ENCODE measurements at places on chromosomes 13 and 19.

GRCh38 chr13:97030705-97031452, 36.6 kb upstream of the OXGR1 start:
- DNase-seq: peak; percentile 51

- DNase-seq: no peak
Measured at GRCh38 chr13:78650717-78651083, 8.3 kb downstream of the OBI1 start.

GRCh38 chr13:108093616-108094015, 121.7 kb downstream of the LIG4 start:
- no peak for DNase-seq

- DNase-seq: no peak
Measured at GRCh38 chr13:81381560-81381959, 1040.6 kb upstream of the SPRY2 start.

DNA sequence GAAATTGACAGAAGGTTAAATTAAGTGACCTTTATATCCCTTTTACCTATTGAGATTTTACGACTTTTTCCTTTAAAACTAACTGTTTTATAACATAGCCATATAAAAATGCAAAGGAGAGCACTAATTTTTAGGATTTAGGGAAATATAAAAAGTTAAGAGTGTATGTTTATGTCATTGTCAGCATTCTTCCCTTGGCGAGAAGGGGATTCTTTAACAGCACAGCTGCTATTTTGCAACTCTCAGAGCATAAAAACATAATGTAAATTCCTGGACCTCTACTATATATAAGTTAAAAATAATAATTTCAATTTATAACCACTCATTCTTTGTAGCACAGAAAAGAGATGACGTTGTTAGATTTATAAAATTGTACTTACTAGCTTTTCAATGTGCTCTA, 363.2 kb downstream of the DACH1 start:
- DNase-seq: no peak

DNA sequence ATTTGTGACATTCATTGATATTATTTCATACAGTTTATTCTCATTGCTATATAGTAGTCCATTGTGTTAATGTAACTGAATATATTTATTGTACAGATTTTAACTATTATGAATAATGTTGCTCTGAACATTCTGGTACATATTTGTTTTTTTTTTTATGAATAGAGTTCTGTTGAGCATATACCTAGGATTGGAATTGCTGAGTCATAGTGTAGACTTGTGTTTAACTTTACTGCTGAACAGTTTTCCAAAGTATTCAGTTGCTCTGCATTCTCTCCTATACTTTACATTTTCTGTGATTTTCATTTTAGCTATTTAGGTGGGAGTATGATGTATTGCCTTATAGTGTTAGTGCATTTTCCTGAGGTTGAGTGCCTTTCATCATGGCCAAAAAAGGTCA, 97.5 kb downstream of the MAB21L1 start:
- peak; percentile 3 for DNase-seq

DNA sequence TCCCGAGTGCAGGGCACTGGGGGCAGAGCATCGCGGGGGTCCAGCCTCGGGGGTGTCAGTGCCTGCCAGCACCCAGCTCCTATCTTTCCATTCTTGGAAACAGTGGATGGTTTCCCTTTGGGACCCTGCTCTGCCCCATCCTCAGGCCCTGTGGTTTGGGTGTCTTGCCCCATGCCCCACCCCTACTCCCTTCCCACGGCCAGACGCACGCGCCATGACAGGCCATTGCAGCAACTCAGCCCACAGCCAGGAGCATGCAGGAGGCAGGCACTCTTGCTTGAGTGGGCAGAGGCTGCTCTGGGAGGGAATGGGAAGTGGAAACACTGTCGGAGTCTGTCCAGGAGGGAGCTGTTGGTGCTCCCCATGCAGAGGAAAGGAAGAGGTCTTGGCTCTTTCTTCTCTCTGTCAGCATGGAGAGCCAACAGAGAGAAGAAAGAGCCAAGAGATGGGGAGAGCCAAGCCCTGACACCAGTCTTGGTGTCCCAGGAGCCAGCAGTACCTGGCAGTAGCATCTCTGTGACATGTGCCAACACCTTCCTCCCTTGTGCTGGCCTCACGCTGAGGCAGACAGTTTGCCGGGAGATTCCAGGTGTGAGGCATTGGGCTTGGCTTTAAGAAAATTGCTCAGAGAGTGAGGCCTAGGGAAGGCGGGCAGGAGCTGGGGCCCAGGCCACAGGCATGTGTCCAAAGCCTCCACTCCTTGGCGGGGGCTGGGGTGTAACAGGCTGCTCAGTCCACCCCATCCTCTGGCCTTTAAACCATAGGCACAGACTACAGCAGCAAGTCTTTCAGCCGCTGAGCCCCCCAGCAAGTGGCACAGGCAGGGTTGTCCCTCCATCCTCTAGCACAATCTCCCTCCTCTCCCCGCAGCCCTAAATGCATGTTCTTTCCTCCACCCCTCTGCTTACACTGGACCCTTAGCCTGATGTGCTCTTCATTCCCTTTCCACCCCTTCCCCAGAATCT, 86.7 kb upstream of the UQCRFS1 start:
- no peak for DNase-seq

DNA sequence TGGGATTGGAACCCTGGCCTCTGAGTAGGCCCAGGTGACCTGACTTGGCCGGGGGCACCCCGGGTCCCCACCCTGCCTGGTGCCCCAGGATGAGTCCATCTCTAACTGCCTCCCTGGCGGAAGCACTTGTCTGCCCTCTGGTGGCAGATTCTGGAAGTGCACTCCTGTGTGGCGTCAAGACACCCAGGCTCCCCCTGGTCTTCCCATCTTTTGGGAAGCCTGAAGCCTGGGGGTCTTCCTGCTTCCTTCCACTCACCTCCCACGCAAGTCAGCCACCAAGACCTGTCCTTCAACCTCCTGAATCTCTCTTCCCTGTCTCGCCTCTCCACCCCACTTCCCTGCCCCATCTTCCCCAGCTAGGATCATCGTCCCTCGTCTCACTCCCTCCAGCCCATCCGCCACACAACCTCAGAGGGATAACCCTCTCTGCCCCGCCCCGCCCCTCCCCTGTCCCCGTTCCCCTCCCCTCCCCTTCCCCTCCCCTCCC, 7.4 kb downstream of the RABAC1 start:
- DNase-seq: peak; percentile 73

GRCh38 chr19:13260883-13261653, 110.9 kb downstream of the IER2 start:
- peak; percentile 89 for DNase-seq

DNA sequence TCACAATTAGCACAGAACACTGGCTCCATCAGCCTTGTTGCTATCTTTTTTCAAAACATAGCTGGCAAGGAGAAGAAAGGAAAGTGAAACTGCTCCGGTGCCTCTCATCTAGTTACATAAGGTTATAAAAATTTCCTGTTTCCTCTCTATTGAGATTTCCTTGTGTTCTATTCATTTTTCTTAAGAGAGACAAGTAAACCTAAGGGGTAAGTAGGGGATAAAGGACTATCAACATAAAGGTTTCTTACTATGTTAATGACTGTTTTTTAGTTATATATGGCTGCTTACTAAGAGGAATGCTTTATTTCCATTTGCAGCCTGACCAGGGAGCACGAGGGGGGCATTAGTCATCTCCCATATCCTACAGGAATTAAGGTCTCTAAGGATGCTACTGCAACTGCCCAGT, 73.2 kb upstream of the MLNR start:
- DNase-seq: peak; percentile 74

DNA sequence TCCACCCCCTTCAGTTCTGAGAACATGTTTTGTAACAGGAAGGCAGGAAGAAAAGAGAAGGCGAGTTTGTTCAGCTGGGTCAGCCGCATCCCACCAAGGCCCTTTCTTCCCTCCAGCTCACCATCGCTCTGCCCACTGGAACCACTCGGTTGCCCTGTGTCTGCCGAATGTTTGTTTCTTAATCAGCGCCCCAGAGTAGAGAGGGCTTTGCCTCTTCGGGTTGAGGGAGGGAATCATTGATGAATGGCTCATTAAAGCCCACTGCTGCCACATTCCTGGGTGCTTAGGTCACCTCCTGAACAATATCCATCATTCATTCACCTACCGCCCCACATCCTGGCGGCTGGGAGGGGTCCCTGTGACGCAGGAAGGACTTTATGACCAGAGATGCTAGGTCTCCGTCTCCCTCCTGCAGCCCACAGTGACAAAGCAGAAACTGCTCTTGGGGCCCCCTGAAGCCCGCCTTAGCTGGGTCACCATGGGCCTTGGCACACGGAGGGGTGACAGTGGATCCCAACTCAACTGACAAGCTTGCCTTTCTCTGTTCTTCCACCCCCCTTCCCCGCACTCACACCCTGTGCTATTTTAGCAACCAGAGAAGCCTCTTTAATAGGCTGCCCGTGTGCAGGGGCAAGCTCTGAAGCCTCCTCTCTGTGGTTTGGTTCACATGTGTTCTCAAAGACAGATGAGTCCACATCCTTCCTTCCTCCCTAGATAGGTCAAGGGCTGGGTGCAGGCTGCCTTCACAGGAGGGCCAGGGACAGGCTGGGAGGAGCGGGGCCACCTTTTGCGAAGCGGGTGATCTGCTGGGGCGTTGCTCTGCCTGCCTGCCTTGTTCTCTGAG, 46.2 kb downstream of the ACTN4 start:
- peak; percentile 90 for DNase-seq

GRCh38 chr19:33819506-33819879, 22.8 kb downstream of the KCTD15 start:
- DNase-seq: no peak

DNA sequence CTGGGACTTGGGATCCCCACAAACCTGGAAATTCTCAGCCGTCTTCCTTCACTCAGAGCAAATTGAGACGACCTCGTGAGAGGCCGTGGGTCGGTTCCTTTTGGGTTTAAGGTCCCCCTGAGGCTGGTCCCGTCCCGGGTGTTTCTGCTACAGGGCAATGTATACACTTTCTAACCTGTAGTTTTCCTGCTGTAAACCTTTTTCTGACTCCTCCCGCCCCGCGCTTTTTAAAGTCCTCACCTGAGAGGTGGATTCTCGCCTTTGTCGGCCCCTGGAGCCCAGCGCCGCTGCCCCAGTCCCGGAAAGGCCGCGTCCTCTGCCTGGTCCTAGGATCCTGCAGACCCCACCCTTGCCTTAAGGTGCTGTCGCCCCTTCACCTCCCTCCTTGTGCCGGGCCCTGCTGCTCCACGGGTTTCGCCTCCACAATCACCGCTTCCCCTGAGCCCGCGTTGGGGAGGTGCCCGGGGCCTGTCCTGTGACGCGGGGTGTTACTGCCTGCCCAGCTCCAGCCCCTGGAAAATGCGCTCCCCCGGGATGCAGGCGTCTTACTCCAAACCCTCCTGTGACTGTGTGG, 391 bp downstream of the ZNF761 start:
- DNase-seq: peak; percentile 56

- DNase-seq: peak; percentile 92
Measured at GRCh38 chr19:58182989-58183816, at the start of gene ZNF274. Gene ZNF274 (plus strand): TSS chr19:58183061. CDS start chr19:58183966, 905 bp downstream.

DNA sequence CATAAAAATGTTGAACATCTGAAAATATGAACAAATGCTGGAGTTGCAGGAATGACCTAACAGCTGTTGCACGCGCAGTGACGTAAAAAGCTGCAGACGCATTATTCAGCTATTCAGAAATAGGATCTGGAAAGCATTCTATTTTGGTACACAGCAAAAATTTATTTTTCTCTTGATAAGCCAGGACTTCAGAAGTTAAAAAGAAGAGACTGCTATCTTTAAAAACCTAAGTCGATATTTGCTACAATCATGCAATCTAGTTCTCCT, 36.9 kb upstream of the STARD13 start:
- DNase-seq: peak; percentile 80

DNA sequence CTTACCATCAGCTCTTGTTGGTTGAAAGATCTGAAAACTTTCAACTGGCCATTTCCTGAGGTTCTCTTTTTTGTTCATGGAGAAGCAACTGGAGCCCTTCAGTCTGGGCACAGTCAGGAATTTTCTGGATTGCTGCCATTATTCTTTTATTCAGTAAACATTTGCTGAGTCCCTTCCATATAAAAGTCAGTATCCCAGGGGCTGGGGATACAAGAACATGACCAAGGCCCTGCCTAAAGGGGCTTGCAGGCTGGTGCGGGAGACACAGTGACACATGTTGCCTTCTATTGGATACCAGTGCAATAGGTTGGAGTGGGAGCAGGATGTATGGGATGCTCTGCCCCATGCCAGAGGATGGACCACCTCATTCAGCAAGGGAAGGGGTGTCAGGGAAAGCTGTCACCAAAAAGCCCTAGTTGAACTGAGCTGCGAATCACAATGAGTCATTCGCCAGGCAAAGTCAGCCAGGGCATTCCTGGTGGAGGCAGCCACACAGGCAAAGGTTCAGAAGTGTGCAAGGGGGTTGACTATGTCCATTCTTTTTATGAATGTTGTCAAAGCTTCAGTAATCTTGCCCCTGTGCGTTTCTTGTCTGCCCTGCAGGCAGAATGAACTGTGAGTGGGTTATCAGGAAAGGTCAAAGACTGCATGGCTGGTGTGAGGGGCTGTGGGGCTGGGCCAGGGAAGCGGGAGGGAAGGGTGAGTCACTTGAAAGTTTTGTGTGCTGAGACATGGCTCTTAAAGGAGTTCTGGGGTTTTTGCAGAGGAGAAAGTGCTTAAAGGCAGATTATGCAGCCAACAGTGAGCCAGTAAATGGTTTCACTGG, 395.9 kb downstream of the KCNRG start:
- peak; percentile 91 for DNase-seq

GRCh38 chr13:35514801-35515502, 38.5 kb upstream of the MAB21L1 start:
- no peak for DNase-seq

GRCh38 chr19:46721269-46722003, 4.5 kb upstream of the PRKD2 start:
- no peak for DNase-seq

DNA sequence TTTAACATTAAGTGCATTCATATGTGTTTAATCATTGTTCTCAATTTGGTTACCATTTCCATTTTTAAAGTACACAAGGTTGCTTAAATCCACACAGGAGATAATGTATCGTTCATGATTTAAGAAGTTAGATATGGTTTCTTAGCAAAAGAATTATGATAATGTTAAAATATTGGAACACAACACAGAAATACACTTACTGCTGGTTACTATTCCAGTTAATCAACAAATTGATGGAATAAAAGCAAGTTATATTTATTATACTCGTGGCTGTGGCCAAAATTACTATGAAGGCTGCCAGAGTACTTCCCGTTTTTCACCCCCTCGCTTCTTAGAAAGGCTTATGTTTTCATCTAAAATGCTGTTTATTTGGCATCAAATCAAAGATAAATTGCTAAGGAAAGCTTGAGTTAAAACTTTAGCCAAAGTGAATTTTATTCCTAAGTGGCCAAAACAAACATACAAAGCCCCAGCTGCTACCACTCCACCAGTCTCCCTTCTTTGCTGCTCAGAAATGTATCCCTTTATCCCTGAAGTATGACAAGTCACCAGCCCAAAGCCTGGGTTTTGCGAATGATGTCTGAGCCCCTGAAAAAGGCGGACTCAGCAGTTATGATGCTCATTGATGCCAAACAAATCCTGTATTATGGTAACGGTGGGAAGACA, 27.7 kb downstream of the LCP1 start:
- DNase-seq: no peak

- DNase-seq: no peak
Measured at GRCh38 chr19:28874742-28875141, 338.2 kb downstream of the UQCRFS1 start.

DNA sequence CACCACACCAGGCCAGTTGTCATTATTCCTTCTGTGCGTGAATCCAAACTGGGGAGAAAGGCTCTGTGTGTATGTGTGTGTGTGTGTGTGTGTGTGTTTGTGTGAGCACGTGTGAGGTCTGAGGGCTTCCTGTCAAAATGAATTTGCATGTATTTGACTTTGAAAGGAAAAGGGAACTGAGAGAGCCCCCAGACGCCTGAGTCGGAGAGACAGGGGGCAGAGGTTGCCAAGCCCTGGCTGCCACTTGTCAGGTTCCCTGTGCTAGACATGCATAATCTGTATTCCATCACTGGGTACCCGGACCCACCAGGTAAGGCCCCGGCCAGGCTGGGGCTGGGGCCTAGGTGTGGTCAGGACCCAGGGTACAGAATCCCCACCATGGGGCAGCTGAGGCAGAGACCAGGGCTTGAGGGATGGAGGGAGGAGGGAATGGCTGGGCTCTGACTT, at the start of gene CLEC17A:
CLEC17A (plus strand) TSS at position 191 of the 447 bp plus-strand sequence; CDS start at position 268, 77 bp downstream.
- no peak for DNase-seq
